Inflammatory macrophage treated with lipopolysaccharide for 1 hour (primary cell): ENCODE measurements at places on chromosomes 5 and 9.

DNA sequence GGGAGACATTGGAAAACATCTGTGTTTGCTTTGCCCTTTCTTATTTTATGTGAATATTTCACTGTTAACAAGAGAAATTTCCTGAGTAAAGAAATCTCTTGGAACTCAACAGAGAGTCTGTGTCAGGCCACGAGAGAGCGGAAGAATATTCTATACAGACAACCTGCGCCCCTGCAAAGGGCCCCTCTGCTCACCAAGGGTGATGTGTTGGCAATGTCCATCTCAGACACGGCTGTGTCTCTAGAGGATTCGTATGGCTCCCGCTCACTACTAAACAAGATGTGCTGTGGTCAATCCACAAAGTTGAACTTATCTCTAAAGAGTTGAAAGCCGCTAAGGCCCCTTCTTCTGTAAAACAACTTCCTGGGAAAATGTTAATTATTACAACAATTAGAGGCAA is 241.0 kb upstream of the IRX1 start:
- DNase-seq = no peak

GRCh38 chr5:78221964-78222451 is 72.5 kb downstream of the AP3B1 start:
- DNase-seq = peak; percentile 74

- DNase-seq = no peak
Observed at GRCh38 chr5:4640795-4641194, 499.3 kb upstream of the ADAMTS16 start.

DNA sequence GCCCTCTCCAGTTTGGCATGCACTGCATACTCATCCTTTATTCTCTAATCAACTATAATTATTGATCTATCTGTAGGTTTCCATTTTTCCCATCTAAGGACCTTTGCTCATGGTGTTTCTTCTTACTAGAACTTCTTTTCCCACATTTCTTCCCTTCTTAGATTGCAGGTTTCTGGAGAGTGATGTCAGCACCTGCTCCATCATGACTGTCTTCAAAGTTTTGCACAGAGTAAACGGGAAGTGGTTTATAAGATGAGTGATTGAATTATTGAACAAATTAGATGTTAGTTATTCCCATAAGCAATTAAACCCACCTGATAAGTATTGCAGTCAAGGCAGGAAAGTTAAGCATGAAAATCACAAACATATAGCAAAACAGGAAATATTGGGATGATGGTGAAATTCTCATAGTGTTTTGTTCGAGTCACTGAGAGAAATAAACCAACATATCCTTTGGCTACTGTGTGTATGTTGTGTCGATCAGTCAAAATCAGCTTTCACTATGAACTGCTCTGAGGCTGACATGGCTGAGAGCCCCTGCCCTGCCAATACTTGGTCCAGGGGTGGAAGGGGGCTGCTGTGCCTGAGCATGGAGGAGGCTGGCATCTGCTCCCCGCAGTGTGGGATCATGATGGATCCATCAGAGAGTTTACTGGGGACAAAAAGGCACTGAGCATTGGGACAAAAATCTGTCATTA is 45.5 kb upstream of the S1PR3 start:
- no peak for DNase-seq
